Lung microvascular endothelial cell (primary cell): ENCODE measurements at places on chromosomes 12 and 14.

DNA sequence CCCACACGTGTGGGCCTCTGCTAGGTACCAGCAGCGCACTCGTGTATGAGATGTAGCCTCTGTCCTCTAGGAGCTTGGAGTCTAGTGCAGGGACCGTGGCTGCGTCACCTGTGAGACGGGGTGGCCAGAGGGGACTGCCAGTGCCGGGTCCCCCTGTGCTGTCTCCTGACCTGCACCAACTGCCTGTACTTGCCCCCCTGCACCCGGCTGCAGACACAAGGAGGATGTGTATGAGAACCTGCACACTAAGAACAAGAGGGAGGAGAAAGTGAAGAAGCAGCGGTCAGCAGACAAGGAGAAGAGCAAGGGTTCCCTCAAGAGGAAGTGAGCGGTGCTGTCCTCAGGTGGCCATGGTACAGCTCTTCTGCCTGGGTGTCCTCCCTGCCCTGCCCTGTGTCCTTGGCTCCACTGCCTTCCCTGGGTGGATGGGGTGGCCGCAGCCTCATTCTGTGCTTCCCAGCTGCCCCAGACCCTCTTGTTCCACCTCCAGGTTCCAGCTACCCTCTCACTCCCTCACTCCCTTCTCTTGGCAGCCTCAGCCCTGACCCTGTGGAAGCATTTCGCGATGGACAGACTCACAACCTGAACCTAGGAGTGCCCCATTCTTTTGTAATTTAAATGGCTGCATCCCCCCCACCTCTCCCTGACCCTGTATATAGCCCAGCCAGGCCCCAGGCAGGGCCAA lies 9.6 kb downstream of the PTPN6 start:
- DNase-seq: no peak

GRCh38 chr12:92470608-92471021 lies 232.2 kb upstream of the PLEKHG7 start:
- DNase-seq: no peak

- DNase-seq: no peak
Measured at GRCh38 chr12:82793751-82794281, 107.1 kb downstream of the TMTC2 start.

DNA sequence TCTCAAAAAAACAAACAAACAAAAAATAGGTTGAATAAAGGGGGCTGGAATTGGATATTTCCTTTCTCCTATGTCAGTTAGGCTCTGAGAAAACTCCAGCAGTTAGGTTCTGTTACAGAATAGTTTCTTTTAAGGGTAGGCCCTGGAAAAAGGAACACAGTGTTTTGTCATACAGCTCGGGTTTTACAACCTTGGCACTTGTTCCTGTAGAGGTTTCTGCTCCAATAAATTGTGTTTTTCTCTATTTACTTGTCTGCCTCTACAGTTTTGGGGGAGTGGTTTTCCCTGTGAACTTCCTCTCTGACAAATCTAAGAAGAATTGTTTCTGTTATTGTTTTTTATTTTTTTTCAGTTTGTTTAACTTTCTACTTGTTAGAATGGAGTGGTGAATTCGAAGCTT lies 167.6 kb downstream of the ACSS3 start:
- no peak for DNase-seq

DNA sequence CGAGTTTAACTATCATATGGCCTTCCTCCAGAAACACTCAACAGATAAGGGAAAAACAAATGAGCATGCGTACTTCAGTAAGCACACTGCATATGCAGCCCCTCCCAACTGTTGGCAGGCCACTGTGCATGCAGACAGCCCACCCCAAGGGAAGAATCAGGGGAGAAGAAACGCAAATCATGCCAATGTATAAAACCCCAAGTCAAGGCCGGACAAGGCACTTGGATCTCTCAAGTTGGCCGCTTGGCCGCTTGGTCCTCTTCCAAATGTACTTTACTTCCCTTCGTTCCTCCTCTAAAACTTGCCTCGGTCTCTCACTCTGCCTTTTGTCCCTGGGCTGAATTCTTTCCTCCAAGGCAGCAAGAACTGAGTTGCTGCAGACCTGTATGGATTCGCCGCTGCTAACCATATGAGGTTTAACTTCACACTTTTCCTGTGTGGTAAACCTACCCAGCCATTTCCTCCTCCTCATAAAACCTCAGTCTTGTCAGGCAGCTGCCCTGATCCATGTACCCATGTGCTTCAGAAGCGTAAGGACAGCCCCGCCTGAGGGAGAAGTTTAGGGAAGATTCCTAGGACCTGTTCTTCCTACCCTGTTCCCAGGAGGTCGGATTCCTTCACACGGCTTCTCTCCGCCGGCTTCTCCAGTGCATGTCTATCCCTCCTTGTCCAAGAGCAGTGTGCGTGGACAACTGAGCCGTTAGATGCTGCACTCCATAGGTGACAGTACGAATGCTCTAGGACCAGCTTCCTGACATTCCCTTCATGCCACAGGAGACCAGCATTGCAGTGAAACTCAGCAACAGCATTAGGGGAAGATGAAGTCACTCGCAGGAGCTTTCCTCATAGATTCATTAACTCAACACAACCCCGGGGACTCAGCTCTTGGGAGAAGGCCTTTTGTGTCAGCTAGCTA lies 188.0 kb downstream of the MON2 start:
- no peak for DNase-seq

GRCh38 chr12:19546027-19546426 lies 106.7 kb downstream of the AEBP2 start:
- DNase-seq: peak; percentile 61

DNA sequence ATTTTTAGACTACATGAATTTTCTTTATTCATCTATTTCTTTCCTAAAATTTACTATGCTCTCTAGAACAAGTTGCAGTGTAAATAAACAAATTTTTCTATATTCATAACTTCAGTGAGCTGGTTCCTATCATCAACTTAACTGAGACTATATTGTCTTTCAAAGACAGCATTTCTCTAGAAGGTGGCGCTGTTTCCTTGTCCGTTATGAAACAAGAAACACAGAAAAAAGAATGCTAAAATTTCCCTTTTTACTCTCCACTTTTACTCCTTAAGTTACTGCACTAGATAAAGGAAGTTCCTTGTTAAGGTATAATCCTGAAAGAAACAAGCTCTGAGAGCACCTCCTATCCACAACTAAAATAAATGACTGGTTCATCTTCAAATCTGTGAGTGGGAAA lies 8.2 kb upstream of the CLEC2A start:
- no peak for DNase-seq

GRCh38 chr12:40693207-40693821 lies 1.1 kb downstream of the CNTN1 start:
- DNase-seq: no peak
